HT1080 (cell line): ENCODE measurements at places on chromosomes 12 and 14. TPM values are rescaled to one million over a fixed set of nuclear protein-coding genes. Genes with fewer than 3 reads are reported as not detected.

GRCh38 chr12:49200919-49201594, 12.2 kb upstream of the TUBA1A start:
- DNase-seq: peak; percentile 83

DNA sequence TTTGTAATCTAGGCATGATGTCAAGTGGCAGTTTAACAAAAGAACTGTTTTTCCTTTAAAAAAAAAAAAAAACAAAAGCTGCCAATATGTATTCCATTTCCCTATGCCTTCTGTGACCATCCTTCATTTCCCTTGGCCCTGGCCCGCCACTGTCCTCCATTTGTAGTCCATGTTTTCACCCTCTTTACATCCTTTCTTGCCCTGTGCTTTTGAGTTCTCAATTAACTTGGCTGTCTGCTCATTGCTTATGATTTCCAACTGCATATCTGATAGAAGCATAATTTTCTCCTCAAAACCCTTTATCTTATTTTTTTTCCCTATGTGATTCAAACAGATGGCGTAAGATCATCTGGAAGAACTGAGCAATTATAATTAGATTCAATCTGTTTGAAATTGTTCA, 297.5 kb downstream of the NAV3 start:
- DNase-seq: no peak

DNA sequence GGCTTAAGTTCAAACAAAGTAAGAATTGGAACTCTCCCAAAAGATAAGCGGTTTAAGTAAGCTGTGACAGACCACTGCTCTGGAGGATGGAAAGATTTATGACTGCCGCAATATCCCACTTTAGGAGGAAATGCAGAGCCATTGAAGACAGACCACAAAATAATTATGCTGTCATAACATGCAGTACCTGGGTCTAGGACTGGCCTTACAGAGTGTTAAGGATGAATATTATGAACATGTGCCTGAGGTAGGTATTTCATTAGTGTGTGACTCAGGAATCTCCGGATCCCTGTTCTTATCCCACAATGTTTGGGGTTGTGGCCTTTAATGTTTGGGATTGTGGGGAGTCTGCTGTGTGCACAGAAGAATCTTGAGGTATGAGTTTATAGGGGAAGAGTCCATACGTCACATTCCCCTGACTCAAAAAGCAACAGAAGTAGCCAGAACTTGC, 114.9 kb downstream of the SAMD4A start:
- DNase-seq: peak; percentile 70

DNA sequence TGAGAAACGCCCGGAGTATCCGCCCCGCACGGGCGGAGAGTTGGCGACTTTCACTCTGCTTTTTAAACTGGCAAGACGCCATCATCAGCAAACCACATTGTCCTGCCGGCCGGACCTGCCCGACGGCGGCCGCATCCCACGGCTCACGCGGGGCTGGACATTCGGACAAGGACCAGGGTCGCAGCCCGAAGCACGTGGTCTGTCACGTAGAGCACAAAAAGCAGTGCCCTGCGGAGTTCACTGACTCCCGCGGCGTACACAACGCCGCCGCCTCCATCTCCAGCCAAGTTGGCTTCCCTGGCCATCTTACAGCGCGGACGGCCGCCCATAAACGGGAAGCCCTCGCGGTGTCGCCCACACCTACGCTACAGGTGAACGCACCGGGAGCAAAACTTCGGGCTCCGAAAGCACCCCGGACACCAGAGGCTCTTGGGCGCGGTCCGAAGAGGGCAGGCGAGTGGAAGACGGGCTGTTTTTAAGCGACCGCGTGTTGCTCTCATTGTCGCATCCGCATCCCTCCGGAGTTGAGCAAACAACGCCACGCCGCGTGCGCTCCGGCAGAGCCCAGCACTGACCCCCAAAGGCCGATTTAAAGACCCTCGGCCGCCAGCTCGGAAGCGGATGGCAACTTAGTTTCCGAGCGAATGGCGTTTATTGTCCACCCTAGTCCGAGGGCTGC, 966 bp downstream of the SINHCAF start:
- DNase-seq: peak; percentile 41

DNA sequence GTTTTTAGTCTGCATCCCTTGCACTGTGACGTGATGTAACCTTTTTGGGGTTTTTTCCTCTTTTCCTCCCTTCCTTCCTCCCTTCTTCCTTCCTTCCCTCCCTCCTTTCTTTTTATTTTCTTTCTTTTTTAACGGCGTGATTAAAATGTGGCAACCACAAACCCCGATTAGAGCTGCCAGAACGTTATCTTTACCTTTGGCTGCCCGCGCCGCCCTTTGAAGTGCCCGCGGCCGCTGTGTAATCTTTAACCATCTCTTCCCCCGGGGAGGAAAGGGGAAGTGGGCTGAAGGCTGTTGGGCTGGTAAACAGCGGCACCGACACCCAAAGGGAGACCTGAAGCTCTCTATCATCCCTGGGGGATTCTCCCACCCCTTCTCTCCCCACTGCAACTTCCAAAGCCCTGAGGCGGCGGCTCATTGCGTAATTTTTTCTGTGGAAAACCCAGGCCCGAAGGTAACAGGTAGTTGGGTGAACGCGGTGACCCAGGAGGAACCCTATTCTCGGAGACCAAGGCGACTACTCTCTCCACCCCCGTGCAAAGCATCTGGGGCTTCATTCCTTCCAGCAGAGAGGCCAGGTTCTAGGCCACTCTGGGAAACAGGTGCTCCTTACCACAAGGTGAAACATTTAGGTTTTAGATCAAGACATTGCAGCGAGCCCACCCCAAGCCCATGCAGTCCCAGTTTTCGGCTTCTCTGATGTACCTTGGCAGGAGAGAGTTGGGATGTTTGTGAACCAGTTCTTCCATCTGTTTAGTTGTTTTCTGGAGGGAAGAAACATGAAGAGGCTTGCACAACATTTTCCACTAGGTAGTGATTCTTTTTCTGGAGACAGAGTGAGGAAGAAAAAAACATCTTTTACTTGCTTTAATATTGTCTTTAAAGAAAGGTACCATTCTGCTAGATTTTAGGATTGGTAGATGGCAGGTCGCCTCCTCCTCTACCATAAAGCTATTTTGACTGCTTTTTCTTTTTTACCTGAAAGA, 1.5 kb downstream of the LGR5 start:
- no peak for DNase-seq

DNA sequence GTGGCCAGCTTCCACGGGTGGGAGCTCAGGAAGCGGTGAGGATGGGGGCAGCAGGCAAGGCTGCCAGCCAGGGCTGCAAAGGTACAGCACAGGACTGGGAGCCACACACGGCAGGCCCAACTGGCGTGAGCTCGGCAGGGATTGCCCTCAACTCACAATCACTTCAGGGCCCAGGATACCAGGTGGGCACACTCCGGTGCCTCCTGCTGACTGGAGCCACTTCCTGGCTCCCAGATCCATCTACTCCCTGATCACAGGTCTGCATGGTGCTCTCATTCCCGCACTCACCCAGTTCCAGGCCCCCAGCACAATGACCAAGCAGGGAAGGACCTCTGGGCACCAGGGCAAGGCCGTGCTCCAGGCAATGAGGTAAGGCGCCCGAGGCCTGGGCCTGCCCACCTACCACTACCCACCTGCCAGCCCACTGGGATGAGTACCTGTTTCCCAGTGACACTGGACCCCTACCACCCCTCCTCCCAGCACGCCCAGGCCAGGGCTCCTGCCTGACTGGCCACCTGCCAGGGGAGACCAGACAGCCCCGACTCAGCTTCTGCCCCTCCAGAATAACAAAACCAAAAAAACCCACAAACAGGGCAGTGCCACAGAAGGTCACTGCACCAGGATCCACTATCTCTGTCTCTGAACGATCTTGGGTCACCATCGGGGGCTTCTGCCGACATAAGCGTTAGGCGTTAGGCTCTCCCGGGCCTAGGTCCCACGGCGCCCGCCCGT, 1.8 kb downstream of the JAG2 start:
- DNase-seq: no peak

DNA sequence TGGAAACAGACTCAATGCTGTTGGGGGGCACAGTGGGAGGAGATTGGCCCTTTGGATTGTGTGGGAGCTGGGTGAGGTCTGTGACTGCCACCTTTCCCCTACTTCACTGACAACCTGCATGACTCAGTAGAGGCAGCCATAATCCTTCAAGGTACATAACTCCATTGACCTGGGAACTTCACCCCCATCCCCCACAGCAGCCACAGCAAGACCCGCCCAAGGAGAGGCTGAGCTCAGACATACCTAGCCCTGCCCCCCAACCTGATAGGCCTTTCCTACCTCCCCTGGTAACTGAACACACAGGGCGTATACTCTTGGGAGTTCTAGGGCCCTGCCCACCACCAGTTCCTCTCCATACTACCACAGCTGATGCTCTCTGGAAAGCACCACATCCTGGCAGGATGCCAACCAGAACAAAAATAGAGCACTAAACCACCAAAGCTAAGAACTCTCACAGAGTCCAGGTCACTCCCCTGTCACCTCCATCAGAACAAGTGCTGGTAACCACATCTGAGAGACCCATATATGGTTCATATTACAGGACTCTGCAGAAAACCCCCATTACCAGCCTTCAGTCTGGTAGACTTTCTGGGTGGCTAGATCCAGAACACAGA, 703.9 kb downstream of the FSCB start:
- peak; percentile 11 for DNase-seq

DNA sequence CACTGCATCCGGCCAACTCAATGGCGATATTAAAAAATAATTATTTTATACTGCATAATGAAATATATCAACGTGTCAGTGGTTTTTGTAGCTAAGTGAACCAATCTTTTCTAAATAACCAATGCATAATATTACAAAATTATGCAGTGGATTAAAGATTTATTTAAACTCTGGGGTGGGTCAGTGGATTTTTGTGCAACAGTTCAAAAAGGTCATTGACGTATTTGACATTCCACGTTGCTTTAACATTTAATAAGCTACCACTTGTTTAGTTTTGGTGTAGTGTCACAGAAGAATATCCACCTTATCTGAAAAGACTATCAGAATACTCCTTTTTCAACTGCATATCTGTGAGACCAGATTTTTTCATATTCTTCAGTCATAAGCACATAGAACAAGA, 2.6 kb downstream of the ZC3H14 start:
- no peak for DNase-seq

DNA sequence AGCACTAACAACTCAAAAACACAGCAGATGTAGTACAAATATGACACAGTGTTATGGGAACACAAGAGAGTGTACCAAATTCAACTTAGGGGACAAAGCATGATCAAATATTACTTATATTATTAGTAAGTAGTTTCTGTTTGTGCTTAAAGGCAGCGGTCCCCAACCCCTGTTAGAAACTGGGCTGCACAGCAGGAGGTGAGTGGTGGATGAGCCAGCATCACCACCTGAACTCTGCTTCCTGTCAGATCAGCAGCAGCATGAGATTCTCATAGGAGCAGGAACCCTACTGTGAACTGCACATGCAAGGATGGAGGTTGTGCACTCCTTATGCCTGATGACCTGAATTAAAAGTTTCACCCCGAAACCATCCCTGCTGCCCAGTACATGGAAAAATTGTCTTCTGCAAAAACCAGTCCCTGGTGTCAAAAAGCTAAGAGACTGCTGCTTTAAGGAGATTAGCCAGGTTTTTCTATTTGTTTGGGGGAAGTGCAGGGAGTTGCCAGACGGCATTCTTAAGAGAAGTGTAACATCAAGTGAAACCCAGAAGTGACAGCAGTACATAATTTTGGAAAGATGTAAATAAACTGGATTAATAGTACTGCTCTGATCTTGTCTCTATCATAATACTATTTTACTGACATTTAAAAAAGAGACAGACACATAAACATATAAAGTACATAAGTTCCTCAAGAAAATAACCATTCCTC, 26.7 kb downstream of the GTF2A1 start:
- DNase-seq: peak; percentile 27

- peak; percentile 23 for DNase-seq
Observed at GRCh38 chr14:71582705-71583104, 349.5 kb upstream of the RGS6 start.

The SERPINA12 gene
- not detected in 2 replicates for total RNA-seq

The KRT73 gene
- not detected in 2 replicates for total RNA-seq

The AQP2 gene
- total RNA-seq: not detected in 2 replicates

The POTEM gene
- total RNA-seq: 0.10 TPM in 1 of 2 replicates, not detected in the other
